Fibroblast of the aortic adventitia (primary cell): ENCODE measurements at places on chromosomes 5 and 9. TPM values are rescaled to one million over a fixed set of nuclear protein-coding genes. Genes with fewer than 3 reads are reported as not detected.

The SUSD1 gene
- total RNA-seq = 11.4 and 16.4 TPM in 2 replicates

The ZBED3 gene
- 0.90 and 23.0 TPM in 2 replicates for total RNA-seq

The HAVCR2 gene
- 0.36 TPM in 1 of 2 replicates, not detected in the other for total RNA-seq

The EQTN gene
- not detected in 2 replicates for total RNA-seq

- DNase-seq = no peak
These were observed 7.0 kb downstream of the NOXA1 start for GRCh38 chr9:137429974-137430722.

DNA sequence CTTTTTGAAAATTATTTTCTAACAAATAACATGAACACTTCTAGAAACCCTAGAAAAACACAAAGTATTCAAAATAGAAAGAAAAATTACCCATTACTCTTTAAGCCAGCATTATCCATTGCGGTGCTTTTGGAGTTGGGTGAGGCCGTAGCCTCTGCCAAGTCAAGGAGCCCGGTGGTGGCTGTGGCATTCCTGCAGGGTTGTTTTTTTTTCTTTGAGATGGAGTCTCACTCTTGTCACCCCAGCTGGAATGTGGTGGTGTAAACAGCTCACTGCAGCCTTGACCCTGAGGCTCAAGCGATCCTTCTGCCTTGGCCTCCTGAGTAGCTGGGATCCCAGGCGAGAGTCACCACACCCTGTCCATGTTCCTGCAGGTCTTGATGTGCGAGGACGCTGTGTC lies 8.2 kb upstream of the AHRR start:
- no peak for DNase-seq

The KIF4B gene
- total RNA-seq = not detected in 2 replicates

The SUSD3 gene
- 0.09 TPM in 1 of 2 replicates, not detected in the other for total RNA-seq
